NCI-H1048 (cell line): ENCODE measurements at places on chromosomes 16 and 17.

DNA sequence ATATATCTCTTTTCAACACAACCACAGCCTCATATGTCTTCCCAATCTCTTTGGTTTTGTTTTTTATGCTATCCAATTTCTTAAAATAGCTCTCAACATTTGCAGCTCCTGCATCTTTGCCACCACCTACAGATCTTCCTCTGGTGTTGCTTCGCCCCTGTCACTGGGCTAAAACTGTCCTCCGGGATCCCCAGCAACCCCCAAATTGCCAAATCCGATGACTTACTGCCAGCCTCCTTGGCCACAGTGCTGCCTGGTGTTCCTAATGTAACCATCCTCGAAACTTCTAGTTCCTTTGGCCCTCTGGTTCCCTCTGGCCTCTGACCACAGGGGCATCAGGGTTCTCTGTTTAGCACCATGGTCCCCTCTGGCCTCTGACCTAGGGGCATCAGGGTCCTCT is 70.8 kb downstream of the ELAC2 start:
- DNase-seq: no peak

DNA sequence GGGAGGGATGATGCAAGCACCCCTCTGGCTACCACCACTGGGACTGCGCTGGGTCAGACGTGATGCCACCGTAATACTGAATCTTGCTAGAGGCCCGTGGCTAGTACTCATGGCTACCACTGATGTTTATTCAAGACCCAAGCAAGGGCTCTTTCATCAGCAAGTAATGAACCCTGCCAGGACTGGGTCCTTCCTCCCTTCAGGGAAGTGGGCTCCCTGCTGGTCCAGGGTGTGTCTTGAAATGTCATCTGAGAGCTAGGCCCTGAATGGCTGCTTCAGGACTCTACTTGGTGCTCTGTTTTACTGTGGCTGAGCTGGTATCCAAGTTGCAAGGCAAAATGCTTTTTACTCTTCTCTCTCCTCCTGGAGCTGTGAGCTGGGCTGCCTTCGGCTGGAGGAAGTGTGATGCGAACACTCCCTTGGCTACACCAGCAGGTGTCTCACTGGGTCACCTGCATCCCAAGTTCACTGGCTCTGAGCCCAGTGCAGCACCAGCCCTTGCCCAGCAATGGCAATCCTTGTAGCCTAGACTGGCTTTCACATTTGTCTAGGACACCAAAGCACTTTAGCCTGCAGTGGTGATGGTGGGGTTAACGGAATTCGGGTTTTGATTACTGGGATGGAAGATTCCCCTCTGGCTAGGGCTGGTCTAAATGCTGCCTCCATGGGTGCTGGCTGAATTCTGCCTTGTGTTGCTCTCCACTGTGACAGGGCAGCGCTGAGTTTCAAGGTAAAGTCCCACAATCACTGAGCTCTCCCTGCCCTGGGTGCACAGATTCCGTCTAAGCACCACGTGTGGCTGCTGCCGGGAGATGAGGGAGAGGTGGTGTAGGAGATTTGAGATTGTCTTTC is 98.6 kb downstream of the USP22 start:
- no peak for DNase-seq

DNA sequence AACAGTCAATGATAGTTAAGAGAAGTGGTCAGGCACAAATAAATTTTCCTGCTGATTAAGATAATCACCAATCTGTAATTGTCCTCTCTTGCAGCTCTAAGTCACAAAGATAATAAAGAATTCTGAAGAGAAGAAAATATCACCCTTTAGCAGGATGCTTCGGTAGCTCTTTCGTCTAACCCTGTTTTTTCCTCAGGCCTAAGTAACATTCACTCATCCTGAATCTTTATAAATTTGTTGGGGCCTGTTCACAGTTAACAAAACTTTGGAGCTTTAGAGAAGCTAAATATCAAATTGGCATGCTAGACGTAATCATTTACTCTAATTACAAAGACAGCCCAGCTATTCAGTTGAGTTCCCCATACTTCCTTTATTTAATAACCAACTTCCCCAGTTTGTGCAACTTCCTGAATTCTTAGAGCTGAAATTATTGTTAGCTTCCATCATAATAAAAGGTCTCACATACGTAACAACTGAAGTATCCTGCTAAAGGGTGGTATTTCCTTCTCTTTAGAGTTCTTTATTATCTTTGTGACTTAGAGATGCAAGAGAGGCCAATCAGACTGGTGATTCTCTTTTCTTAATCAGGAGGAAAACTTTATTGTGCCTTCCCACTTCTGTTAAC is 118.6 kb downstream of the TANGO6 start:
- no peak for DNase-seq

- no peak for DNase-seq
Observed at GRCh38 chr16:22267764-22268163, 29.4 kb upstream of the POLR3E start.

DNA sequence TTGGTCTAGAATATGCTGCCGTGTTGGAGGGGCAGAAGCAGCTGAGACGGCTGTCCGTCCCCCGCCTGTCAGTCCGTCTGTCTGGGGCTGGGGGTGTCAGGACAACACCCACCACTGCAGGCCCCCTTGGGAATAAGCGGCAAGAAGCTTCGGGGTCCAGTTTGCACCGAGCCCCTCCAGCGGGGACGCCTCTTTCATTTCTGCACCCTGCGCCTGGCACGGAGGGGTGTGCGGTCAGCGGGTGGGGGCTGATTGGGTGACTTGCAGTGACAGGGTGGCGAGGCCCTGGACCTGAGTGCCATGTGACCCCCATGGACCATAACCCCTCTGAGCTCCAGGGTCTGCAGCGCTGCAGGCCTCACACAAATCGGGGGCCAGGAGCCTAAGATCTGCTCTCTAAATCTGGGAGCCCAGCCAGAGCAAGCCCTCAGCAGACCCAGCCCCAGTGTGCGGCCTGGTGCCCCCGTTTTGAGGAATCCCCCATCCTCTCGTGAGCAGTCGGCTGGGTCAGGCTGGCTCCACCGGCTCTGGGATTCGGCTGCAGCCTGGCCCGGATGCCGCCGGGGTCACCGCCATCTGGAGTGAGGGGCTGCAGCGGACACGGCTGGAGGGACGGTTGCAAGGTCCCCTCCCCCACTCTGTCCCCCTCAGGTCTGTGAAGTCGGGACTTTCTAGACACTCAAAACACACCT is 8.3 kb downstream of the CBFA2T3 start:
- DNase-seq: no peak

GRCh38 chr17:55480631-55481315 is 30.5 kb downstream of the SMIM36 start:
- no peak for DNase-seq

DNA sequence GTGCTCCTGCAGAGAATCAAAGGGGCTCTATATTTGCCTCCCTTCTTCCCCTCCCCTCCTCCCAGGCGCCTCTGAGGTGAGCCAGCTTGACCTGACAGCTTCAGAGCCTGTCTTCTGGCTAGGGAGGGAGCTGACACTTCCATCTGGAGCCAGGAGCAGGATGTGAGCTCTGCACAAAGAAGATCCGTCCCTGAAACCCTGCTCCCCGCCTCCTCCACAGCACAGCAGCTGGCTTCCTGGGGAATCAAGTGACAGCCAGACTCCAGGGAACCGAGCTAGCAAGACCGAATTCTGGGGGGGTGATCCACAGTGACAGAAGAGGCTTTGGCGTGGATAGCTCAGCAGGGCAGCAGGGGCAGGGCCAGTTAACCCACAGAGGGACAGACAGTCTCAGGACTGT is 37.2 kb downstream of the CCDC182 start:
- no peak for DNase-seq

GRCh38 chr17:82105882-82106687 is 8.0 kb upstream of the FASN start:
- DNase-seq: no peak

DNA sequence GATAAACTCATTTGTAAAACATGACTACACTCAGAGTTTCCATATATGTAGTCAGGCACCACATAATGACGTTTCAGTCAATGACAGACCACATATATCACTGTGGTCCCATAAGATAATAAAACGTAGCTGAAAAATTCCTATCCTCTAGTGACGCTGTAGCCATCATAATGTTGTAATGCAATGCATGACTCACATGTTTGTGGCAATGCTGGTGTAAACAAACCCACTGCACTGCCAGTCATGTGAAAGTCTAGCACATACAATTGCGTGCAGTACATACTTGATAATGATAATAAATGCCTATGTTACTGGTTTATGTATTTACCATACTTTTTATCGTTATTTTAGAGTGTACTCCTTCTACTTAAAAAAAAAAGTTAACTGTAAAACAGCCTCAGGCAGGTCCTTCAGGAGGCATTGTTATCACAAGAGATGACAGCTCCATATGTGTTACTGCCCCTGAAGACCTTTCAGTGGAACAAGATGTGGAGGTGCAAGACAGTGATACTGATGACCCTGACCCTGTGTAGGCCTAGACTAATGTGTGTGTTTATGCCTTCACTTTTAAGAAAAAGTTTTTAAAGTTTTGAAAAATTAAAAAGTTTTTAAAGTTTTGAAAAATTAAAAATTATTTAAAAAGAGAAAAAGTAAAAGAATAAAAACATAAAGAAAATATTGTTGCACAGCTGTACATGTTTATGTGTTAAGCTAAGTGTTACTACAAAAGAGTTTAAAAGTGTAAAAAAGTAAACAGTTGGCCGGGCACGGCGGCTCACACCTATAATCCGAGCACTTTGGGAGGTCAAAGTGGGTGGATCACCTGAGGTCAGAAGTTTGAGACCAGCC is 9.0 kb downstream of the STAT5B start:
- DNase-seq: no peak

GRCh38 chr17:33500151-33500550 is 207.1 kb upstream of the ASIC2 start:
- no peak for DNase-seq

DNA sequence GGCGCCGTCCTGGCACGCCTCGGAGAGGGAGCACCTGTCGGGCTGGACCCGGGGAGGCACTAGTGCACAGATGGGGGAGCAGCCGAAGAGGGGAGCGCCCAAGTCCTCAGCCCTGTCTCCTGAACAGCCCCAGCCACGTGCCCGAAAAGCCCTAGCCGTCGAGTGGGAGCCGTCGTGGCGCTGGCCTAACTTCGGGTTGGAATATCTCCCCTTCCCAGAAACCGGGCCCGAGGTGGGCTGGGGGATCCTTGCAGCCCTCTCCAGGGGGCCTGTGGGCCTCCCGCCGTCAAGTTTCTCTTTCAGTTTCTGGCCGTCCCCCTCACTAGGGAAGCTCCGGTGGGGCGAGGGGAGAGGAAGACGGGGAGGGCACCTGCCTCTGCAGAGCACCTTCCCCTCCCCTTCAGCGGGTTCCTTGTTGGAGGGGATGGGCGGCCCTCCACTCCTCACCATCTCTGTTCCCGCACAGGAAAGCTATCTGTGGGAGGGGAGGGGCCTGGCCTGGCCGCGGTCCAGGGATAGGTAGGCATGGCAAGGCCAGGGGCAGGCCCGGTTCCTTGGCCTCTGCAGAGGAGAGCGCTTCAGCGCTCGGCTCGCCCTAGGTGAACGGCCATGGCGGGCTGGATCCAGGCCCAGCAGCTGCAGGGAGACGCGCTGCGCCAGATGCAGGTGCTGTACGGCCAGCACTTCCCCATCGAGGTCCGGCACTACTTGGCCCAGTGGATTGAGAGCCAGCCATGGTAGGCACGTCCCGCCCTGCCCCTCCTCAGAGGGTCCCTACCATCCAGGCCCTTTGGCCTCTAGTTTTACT is 709 bp downstream of the STAT5A start:
- DNase-seq: no peak

GRCh38 chr16:86406056-86406455 is 104.3 kb upstream of the FOXF1 start:
- DNase-seq: no peak
